Activated T-cell treated with anti-CD3 and anti-CD28 coated beads for 48 hours (primary cell): ENCODE measurements at places on chromosomes 12 and 14.

GRCh38 chr12:78308701-78309100 lies 478.0 kb downstream of the NAV3 start:
- no peak for DNase-seq

DNA sequence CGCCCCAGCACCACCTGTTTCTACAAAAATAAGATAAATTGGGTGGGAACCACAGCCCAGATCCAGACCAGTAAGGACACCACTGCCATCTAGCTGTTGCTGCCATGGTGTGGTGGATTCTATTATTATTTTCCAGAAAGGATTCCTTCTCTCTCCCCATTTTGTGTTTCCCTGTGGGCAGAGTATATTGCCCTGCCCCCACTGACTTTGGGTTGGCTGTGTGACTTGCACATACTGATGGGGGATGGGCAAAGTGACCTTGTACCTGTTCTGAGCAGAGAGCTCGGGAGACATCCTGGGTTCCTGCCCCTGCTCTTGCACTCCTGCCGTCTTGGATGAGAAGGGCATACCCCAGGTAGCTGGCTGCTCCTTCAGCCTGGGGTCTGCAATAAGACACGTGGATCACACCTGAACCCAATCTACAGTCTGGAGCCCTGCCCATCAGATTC lies 24.3 kb downstream of the MOAP1 start:
- no peak for DNase-seq

DNA sequence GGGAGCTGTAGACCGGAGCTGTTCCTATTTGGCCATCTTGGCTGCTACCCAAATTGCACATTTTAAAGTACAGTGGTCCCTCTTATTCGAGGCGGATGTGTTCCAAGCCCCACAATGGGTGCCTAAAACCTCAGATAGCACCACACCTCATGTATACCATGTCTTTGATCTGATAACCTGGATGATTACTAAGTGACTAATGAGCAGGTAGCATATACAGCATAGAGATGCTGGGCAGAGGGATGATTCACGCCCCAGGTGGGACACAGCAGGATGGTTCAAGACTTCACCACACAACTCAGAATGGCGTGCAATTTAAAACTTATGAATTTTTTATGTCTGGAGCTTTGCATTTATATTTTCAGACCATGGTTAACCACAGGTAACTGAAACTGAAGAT lies 255.0 kb downstream of the AKAP6 start:
- no peak for DNase-seq

DNA sequence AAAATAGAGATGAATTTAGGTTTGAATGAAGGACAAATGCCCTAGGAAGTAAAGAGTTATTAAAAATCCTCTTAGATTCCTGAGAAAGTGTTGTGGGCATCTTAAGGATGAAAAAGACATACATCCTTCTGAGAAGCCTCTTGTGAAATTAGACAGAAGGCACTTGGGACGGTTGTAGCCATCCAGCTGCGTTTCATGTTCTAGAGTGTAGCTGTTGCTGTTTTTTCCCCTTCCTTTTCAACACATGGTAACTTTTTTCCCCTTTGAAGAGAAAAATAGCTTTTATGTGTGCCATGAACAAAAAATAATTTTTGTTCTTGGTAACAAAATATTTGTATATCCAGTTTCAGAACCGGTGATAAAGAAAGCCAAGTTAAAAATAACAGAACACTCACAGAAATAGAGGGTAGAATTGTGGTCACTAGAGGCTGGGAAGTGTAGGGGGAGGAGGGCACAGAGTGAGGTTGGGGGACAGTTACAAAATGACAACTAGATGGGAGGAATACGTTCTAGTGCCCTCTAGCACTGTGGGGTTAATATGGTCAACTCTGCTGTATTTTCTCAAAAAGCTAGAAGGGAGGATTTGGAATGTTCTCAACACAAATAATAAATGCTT lies 58.4 kb downstream of the PTHLH start:
- DNase-seq = no peak

DNA sequence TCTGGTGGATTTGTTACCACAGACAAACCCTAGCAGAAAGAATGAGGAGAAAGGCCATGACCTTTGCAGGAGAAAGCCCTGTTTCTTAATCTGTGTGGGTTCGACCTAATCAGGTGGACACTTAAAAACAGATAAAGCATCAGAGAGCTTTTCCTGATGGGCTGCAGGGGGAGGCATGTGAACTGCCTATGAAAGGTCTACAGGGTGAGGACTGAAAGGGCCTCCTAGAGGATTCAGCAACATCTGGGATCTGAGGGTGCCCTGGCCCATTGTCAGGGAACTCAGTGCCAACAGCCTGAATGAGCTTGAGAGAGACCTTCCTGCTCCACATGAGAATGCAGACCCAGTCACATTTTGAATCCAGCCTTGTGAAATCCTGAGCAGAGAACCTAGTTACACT lies 178.8 kb upstream of the DDHD1 start:
- no peak for DNase-seq

- no peak for DNase-seq
Measured at GRCh38 chr12:12745576-12746211, 28.5 kb downstream of the CDKN1B start.

DNA sequence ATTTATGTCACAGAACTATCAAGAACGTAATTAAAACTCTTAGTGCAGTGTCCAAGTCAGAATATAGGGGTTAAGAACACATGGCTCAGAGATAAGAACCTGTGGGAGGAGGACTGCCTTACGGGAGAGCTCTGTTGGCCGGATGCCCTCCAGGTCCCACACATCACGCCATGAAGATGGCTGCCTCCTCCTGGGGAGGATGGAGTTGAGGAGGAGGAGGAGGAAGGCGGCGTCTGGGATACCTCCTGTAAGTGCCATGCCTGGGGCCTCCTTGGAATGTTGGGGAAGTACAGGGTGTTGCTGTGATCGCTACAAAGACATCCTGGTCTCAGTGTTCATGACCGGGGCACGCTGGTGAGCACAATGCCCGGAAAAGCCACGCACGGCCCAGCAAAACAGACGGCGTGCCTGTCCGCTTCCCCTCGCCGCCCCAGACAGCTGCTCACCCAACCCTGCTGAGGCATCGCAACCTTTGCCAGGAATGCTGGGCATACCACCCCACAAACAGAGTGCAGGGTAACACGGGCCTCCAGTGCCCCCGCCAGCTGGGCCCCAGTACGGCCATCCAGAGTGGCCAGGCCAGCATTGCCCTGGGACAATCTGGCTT lies 28.7 kb upstream of the CD9 start:
- DNase-seq = no peak
